ENCODE measurements at places on chromosomes 6 and 20.

GRCh38 chr6:128554302-128554701 is 33.9 kb upstream of the PTPRK start:
- no peak for DNase-seq

GRCh38 chr6:56582236-56582635 is 60.5 kb downstream of the DST start:
- DNase-seq, result no peak

DNA sequence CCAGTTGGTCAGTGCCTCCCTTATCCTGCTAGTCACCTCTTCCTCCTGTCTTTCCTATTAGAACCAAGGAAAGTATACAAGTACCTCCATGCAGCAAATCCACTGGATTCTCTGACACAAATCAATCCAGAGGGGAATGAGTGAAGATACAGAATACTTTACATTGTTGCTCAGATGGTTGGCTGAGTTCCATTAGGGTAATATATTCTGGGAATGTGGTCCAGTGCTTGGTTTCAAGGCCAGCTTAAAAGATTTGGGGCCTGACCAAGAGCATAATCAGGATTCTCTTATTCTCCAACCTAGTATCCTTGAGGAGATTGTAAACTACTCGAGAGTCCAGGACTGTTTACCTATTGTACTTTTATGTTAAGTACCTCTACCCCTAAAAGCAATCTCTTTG is 23.0 kb downstream of the CARMIL1 start:
- no peak for DNase-seq

DNA sequence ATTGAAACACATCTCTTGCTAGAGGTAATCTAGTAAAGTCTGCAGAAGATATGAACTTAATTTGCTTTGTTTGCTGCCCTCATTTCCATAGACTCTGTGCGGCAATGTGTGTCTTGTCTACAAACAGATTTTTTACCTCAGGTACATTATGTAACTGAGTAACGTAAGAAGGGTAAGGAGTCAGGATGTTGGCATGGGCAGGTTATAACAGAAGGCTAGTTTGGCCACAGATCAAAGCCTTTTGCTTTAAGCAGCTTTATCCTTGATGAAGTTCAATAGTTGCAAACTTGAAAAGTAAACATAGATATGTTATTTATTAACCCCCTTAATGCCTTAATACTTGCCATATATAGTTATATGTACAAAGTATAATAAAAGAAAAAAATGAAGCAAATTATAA is 391.6 kb upstream of the FKBP1C start:
- no peak for DNase-seq

DNA sequence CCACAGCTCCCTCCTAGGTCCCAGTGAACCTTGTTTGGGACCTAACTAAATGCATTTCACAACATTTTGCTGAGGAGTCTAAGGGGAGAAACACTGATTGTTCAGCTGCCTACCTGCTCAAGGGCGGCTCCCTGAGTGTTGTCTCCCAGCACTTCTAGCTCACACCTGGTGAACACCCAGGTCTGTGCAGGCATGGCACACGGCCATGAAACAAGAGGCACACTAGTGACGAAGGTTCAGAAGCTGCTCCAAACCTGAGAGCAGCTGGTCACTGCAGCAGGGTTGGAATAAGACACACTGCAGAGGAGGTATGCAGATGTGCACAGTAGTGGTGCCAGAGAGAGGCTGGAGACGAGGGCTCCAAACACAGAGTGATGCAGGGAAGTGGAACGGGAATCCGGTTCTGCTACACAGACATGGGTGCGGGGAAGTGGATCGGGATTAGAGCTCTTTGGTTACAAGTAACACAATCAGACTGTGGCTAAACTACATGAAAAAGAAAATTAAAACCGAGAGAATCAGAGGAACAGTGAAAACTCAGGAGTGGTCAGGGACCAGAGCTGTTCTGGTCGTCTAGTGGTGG is 486.1 kb upstream of the CDH4 start:
- DNase-seq, result no peak

GRCh38 chr6:37134396-37135191 is 35.4 kb upstream of the PIM1 start:
- DNase-seq, result no peak

DNA sequence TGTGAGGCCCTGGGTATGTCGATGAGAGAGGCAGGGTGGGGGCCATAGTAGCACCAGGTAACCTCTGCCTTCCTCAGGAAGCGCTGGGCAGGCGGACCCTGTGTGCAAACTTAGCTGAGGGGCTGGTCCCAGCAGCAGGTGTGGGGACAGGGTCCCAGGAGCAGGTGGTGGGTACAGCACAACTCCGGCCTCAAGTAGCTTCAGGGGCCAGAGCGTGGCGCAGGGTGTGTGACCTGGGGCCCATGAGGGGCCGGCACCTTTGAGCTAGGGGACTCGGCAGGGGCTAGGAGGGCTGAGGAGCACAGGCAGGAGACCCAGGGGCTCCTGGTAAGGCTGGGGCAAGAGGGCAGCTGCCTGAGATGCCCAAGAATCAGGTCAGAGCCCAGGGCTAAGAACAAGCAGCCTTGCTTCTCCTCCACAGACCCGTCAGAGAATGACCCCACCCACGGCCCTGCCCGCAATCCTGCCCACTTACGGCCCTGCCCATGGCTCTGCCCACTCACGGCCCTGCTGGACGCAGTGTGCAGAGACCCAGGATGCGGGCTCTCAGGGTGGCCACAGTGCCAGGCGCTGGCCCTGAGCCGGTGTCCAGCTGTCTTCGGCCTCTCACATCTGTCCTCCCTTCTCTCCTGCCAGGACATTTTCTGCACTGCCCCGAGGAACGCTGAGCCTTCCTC is 30.9 kb downstream of the CHRNA4 start:
- no peak for DNase-seq

- DNase-seq, result no peak
These were observed 41.9 kb upstream of the SDHAF4 start for GRCh38 chr6:70524721-70525286.

DNA sequence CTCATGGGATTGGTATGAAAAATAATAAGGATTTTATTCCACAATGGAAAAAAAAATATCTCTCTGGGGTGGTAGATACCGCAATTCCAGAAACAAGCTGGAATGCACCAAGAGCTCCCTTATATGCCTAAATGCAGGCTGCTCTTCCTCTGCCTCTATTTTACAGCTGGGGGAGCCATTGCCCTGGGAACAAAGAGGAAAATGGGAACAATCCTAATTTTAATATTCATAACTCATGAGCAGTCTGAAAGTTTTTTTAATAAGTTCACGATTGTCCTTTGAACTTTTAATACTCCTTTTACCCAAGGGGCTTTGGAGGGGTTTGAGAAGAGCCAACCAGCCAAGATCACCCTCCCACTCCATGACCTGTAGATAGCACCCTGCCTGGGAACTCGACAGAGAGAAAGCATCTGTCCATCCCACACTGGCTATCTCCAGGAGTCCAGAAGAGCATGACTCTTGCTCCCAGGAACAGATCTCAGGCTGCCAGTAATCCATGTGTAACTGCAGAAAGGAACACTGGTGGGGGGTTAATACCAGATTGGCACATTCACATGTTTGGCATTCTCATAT is 74.7 kb downstream of the CD83 start:
- no peak for DNase-seq

GRCh38 chr6:138688580-138688979 is 85.0 kb upstream of the CCDC28A start:
- DNase-seq, result no peak

DNA sequence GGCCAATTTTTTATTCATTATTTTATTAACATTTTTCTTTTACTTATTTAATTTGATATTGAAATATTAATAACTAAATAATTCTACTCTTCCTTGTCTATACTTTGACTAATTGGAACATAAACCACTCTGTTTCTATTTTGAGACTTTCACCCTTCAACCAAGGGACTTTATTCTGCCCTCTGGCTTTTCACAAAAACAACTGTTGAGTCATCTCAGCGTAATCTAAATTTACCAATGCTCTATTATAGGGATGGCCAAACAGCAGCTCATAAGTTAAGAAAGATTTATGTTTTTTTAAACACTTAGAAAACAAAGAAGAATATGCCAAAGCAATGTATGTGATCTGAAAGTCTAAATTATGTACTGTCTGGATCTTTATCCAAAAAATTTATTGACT is 46.7 kb downstream of the DOP1A start:
- DNase-seq, result no peak

DNA sequence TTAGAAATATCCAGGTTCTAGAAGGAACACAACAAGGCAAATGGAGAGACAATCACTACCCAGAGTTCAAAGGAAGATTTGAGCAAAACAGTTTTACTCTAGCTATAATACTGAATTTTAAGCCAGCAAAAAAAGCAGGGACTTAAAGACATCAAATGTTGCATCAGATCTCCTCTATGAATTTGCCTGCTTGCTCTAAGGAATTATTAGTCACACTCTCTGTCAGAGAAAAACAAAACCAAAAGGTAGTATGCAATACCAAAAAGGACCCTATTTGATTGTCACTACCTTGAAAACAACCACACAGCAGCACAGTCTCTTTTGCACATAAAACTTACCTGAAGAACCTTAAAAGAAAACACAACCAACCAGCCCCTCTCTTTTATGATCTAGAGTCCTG is 46.3 kb downstream of the BTBD9 start:
- no peak for DNase-seq
